Psoas muscle (tissue), 8 donors: ENCODE measurements at places on chromosomes 3 and 15.

DNA sequence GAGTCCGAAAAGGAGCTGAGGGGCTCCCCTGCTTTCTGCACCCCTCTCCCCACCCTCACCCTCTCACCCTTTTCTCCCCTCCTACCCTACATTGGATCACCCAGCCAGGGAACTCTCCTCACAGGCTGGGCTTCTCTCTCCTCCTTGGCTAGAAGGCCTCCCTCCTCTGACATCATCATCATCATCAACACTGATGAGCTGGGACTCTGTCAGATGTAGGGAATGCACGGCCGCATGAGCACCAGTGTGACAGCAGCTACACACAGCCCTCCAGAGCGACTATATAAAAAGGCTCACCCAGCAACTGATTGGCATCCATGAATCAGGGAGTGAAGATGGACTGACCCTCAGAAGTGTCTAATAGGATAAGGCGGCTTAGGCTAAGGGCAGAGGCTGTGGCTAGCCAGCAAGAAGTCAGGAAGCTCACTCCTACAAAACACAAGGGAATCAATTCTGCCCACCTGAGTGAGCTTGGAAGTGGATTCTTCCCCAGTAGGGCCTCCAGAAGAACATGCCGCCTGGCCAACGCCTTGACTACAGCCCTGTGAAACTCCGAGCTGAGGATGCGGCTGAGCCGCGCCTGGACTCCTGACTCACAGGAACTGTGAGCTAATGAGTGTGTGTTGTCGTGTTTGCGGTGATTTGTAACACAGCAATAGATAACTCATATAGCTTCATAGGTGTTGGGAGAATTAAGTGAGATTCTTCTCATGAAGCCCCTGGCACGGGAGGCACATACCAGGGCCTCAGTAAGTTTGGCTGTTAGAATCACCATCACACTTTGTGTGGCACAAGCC lies 147.6 kb downstream of the FAM43A start:
- no peak for DNase-seq

GRCh38 chr15:68345481-68345880 lies 67.9 kb downstream of the FEM1B start:
- DNase-seq: no peak

DNA sequence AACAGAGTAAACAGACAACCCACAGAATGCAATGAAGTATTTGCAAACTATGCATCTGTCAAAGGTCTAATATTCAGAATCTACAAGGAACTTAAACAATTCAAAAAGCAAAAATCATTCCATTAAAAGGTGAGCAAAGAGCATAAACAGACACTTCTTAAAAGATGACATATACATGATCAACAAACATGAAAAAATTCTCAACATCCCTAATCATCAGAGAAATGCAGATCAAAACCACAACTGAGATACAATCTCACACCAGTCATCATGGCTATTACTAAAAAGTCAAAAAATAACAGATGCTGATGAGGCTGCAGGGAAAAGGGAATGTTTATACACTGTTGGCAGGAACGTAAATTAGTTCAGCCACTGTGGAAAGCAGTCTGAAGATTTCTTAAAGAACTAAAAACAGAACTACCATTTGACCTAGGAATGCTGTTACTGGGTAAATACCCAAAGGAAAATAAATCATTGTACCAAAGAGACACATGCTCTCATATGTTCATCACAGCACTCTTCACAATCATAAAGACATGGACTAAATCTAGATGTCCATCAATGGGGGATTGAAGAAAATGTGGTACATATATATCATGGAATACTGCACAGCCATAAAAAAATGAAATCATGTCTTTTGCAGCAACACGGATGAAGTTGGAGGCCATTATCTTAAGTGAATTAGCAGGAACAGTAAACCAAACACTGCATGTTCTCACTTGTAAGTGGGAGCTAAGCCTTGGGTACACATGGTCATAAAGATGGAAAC lies 393.3 kb upstream of the CBLB start:
- no peak for DNase-seq

- DNase-seq: no peak
These were observed 170.2 kb upstream of the ICE2 start for GRCh38 chr15:60648928-60649679.

DNA sequence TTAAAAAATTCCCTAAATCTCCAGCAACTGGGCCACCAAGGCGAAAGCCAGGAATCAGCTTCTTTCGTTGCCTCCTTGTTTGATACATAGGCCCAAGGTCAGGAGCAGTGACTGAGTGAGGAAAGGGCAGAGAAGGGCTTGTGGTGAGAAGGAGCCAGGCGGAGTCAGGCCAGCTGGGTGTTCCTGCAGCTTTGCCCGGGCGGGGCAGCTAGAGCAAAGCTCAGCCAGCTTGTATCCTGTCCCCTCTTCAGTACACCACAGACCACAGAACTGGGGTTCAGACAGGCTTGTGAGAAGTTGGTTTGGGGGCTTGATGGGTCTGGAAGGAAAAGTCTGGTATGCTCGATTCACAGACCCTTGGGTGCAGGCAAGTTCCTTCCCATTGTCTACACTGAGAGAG lies 52.6 kb downstream of the CCK start:
- no peak for DNase-seq

- DNase-seq: no peak
These were observed 128.0 kb downstream of the DNAJB8 start for GRCh38 chr3:128338536-128339330.

- DNase-seq: no peak
These were observed 39.1 kb downstream of the ABTB1 start for GRCh38 chr3:127711896-127712295.

DNA sequence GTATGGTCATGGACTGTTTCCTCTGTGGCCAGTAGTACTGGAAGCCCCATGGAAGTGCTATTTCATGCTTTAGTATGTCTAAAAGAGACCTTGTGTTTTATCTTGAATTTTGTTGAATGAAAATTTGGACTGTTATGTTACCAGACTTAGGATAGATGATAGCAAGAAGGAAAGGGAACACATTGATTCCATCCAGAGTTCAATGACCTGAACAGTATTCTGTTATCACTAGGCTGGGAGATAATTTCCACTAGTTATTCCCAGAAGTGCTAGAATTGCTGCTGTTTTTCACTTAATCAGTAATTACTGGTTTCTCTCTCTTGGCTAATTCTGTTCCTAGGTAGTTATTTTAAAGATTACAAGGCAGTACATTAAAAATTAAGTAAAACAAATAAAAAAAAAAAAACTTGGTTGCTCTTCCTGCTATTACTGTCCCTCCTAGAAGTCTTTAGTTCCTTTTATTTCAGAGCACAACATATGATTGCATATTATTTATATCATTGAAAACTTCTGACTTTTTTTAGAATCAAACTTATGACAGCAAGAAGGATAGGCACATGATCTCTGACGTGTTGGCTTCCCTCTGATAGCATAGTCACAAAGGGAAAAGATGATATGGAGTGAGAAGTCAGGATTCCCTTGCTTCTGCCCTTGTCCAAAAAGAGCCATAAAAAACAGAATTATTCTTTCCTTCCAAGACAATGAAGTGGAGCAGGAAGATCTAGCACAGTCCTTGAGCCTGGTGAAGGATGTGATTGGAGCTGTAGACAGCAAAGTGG lies 72.2 kb downstream of the KLHL25 start:
- DNase-seq: no peak

DNA sequence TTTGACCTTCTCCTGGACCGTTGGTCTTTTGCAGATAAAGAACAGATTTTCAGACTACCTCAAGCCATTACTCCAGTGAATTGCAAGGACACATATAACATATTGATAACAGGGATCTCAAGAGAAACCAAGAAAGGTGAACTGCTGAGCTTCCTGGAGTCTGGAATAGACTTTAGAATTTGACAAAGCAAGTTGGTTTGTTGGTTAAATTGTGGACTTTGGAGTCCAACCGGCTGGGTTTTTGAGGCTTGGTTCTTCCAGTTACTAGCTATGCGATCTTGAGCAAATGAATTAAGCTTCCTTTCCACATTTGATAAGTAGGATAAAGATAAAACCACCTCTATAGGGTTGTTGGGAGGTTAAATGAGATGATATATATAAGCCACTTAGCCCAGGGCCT lies 233.1 kb downstream of the SHQ1 start:
- no peak for DNase-seq

DNA sequence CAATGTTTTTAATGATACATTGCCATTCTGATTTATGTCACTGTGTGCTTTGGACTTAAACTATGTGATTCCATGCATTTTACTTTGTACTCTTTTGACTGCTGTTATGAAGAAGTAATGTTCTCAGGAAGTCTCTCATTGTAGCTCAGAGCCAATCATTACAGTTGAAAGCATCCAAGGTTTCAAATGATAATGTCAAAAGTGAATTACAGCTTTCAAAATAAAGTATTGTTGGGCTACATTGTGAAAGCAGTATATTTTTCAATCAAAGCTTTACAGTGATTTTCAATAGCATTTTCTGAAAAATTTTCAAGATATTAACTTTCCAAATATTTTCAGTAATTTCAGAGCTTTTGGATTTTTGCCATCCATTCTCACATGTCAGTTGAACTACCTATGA lies 243.6 kb downstream of the ZIC4 start:
- no peak for DNase-seq

GRCh38 chr3:108598375-108598774 lies 8.9 kb downstream of the DZIP3 start:
- no peak for DNase-seq

GRCh38 chr15:77819048-77819850 lies 186.5 kb upstream of the LINGO1 start:
- DNase-seq: no peak

DNA sequence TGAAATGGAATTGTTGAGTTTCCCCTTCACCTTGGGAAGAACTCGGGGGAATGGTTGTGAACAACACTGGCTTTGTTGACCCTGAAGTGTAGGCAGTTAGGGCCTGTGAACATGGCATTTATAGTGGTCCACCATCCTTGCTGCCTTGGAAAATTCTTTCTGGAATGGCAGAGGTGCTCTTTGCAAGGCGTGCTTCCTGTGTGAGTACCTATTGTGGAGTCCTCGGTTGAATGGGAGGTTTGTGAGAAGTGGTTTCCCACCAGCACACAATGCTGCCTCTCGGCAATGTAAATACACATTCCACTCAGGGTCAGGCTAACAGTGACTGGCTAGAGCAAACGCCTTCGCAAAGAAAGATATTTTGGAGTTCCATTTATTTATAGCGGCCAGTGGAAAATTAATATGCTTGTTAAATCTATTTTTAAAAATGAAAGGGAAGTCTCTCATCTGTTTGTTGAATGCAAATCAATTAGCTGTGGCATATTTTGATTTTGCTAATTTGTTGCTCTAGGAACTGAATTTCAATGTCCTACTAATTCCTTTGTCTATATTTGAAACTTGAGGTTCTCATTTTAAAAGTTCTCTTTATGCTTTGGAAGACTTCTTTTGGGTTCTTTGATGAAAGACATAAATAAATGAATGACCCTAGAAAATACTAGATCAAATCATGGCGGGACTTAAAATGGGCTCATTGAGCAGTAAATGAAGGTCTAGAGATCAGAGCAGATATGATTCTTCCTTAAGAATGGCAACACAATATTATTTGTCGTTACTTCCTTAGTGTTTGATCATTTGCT lies 59.5 kb downstream of the FNDC3B start:
- no peak for DNase-seq

GRCh38 chr3:24952388-24952787 lies 457.7 kb upstream of the THRB start:
- DNase-seq: no peak

GRCh38 chr3:106191211-106191610 lies 322.4 kb upstream of the CBLB start:
- no peak for DNase-seq

DNA sequence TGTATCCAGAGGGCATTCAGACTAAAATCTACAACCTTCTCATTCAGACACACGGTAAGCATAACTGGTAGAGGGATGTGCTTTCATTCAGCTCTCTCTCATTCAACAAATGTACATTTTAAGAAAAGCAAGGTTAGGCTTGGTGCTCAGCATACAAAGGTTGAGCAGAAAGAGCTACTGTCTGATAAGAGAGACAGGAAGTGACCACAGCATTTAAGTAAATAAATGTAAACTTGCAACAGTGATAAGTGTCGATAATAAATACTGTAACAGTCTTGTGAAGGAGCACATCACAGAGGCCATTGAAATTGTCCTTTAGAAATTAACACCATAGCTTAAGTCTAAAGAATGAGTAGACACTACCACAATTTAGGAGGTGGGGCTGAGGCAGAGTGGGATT lies 3.4 kb downstream of the CD96 start:
- DNase-seq: no peak

- no peak for DNase-seq
These were observed 29.0 kb downstream of the ABHD6 start for GRCh38 chr3:58266577-58266976.
